Stromal cell of bone marrow (primary cell): ENCODE measurements at places on chromosomes 12 and 14.

DNA sequence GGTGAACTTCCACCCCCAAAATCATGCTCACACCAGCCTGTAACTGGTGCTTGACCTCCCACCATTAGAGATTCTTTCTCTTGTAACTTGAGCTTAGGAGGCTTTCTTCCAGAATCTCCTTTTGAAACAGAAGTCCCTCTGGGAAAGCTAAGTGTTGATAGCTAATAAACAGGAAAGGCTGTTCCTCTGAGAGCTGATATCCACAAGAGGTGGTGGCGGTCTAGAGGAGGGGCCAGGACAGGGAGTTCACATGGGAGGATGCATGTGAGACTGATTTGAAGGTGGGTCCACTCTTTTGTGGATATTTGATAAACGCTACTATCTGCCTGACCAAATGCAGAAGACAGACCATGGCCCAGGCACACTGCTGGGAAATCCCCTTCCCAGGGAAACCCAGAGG, 10.2 kb upstream of the PRMT8 start:
- DNase-seq, result no peak

GRCh38 chr14:70018230-70018629, 139.0 kb downstream of the SMOC1 start:
- no peak for DNase-seq

- no peak for DNase-seq
Measured at GRCh38 chr14:102696332-102696731, 80.9 kb upstream of the TRAF3 start.

DNA sequence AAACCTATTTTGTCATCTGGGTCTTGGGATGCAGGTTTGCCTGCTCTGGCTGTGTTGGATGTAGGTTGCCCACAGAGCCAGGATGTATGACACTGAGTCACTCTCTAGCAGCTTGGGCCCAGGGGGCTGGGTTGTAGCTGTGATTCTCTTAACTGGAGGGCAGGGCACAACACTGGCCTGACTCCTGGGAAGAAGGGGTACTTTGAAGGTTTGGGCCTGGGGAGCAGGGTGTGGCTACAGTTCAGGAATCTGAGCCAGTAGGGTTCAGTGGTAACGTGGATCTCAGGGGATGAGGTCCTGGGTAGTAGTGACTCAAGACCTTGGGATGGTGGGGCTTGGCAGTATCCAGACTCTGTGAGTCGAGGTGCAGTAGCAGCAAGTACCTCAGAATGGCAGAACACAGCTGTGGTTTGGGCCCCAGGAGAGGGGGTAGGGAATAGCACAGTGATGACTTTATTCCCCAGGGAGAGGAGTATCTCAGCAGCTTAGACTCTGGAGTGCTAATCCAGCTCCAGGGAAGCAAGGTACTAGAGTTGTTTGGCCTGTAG, 25.7 kb downstream of the TBC1D15 start:
- DNase-seq, result peak; percentile 61

DNA sequence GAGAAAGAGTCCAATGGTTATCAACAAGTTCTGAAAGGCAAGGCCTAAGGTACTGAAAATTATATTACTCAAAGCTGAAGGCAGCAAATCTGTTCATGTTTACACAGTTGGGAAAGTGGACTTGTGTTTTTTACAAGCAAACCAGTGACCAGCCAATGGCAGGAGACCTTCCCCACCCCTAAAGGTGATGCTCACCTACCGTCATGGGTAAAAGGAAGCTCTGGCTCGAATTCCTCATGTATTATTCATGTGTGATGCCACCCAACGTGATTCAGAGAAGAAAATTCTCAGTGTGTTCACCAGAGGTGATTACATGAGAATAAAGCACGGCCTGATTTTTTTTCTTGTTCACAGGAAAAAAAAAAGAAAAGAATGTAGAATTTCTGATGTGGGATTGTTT, 1161.2 kb upstream of the SEL1L start:
- no peak for DNase-seq

- DNase-seq, result no peak
Measured at GRCh38 chr12:92403210-92404175, 257.8 kb upstream of the BTG1 start.

DNA sequence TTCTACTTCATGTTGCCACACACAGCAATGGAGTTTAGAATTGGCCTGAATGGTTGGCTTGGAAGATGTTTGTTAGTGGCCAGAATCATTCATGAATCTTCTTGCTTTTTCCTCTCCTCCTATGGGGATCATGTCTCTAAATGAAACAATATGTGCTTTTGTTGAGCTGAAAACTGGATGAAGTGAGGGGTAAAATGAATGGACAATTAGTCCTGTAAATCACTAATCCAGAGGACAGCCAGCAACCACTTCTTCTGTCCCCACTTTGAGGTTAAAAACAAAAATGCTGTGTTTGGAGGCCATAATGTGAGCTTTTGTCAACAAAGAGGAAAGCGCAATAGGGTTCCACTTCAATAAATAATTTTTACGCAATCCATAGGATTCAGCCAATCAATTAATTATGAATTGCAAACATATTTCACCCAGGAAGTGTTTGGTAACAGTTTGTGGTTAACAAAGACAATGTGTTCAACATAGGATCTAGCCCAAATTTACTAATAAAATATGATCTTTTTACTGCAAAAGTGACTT, 30.3 kb upstream of the AMIGO2 start:
- DNase-seq, result no peak

- no peak for DNase-seq
Measured at GRCh38 chr12:114902665-114903064, 218.7 kb upstream of the TBX3 start.

GRCh38 chr12:54948171-54948570, 36.4 kb downstream of the TESPA1 start:
- no peak for DNase-seq

- DNase-seq, result peak; percentile 18
Measured at GRCh38 chr14:59905188-59905587, 14.8 kb upstream of the LRRC9 start.

DNA sequence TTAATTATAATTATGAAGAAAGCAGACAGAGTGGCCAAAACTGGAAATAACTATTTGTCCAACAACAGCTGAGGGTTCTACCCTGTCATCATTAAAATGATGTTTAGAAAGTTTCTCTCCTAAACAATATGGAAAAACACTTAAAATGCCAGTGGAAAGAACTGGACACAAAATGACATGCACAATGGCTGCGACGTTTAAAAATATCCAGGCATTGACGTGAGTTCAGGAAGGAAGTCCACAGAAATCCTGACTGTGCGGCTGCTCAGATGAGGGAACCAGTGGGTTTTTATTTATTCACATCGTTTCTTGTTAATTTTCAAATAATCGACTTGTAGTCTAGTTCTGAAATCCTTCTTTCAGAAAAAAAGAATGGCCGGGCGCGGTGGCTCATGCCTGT, 58.3 kb downstream of the CCNK start:
- DNase-seq, result no peak

- no peak for DNase-seq
Measured at GRCh38 chr14:101411779-101412178, 149.5 kb upstream of the DIO3 start.

GRCh38 chr14:106062502-106063272, 536.3 kb downstream of the TMEM121 start:
- no peak for DNase-seq
